ENCODE measurements at places on chromosomes 1 and 21.

DNA sequence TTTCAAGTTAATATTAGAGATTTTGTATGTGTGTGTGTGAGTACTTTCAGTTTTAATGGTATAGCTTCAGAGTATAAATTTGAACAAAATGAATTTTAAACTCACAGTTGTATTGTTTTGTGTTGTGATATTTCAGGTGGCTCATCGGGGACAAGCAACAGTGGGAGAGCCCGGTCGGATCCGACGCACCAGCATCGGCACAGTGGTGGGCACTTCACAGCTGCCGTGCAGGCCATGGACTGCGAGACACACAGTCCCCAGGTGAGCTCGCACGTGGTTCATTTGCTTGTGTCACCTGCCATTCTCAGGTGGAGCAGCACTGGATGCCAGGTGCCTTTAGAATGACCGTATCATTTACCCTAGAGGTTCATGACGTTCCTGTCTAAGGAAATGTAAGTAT, 139.4 kb downstream of the DYRK1A start:
- DNase-seq, result no peak

DNA sequence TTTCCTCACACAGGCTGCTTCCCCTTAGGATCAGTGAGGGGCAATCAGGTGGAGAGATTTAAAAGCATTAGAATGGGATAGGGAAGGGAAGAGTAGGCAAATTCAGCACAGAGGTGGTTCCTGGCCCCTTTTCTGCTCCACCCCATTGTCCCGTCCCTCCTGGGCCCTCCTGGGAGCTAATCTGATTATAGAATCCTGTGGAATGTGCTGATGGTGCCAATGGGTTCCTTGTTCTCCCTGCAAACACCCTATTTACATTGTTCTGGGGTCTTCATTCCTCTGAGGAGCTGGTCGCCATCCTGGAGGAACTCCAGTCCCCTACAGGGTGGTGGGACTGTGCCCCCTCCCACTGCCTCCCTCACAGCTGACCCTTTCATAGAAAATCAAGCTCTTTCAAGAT, 34.4 kb upstream of the LRP8 start:
- DNase-seq, result no peak

- no peak for DNase-seq
Observed at GRCh38 chr1:171252482-171252881, 4.2 kb downstream of the FMO1 start.

DNA sequence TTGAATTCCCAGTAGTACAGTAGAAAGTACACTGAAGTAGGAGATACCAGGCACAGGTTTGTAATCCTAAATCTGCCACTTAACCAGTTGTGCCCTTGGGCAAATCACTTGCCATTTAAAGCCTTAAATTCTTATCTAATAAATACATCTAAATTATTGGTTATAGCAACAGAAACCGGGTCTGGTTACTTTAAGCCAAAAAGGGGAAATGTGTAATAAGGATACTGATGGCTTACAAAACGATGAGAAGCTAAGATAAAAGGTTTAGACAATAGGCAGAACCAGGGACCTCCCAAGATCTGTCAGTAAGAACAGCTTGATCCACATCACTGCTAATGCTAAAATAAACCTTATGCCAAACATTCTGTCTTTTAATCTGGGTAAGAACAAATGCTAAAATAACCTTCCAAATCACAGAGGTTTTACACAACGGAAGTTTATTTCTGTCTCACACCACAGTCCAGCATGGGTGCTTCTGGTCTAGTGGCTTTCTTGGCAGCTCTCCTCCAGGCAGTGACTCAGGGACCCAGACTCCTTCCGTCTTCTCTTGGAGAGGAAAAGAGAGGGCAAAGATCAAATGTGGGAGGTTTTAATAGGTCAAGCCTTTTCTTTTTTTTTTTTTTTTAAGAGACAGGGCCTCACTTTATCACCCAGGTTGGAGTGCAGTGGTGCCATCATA, 16.5 kb upstream of the ZMYM1 start:
- no peak for DNase-seq

- DNase-seq, result no peak
Observed at GRCh38 chr1:101200513-101200912, 36.3 kb upstream of the S1PR1 start.

GRCh38 chr1:185409763-185410528, 92.9 kb upstream of the IVNS1ABP start:
- DNase-seq, result no peak
